ENCODE measurements at places on chromosomes 11 and 22.

GRCh38 chr11:30729187-30729713, 143.1 kb upstream of the MPPED2 start:
- DNase-seq: no peak

DNA sequence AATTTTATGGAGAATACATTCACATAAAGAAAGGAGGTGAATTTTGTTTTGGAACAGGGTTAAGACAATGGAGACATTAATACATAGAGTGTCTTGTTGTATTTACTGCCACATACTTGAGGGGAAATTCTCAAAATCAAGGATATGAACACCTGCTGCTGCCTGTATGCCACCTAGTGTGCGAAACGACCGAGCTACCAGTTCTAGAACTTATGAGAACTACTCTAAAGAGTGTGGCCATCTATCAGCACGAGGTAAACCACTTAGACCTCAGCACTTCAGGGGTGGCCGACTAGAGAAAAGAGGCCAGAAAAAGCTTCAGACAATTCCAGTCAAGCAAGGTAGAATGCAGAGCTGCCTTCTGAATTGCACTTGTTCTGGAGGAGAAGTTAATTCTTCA, 1.5 kb upstream of the AGBL2 start:
- DNase-seq: no peak

DNA sequence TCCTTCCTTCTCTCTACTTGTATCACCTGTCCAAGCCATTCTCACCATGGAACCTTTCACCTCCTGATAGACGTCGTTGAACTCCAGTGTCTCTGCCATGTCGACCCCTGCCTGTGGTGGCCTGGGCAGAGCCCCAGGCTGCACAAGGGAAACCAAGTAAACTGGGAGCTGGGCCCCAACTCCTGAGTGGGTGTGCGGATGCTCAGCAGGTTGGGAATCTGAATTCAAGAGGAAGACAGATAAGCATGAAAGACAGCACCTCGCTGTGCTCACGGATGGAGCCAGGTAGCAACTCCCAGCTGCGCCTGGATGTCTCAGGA, 709 bp downstream of the SSRP1 start:
- DNase-seq: no peak

- peak; percentile 24 for DNase-seq
Observed at GRCh38 chr22:23762842-23763578, at the start of gene C22orf15. Gene C22orf15 (plus strand): TSS chr22:23762990. CDS start chr22:23763307, 317 bp downstream.

DNA sequence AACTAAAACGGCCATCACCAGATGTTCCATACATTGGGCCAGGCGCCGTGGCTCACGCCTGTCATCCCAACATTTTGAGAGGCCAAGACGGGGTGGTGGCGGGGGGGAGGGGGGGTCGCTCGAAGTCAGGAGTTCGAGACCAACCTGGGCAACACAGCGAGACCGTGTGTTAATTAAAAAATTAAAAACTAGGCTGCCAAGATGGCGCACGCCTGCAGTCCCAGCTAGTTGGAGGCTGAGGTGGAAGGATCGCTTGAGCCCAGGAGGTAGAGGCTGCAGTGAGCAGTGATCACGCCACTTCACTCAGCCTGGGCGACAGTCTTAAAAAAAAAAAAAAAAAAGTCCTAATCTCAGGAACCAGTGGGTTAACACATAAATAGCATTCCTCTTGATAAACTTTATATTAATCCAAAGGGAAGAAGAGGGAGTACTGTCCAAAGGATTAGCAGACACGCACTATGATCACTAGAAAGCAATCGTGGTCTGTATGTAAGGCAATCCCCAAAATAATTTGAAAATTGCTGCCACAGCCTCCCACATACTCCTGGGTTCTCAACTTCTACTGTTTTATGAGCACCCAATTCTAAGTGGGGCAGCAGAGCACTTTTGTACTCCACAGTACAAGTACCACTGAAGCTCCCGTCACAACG, 604 bp downstream of the PUS3 start:
- no peak for DNase-seq

- DNase-seq: no peak
Observed at GRCh38 chr11:14746857-14747395, 103.3 kb downstream of the PDE3B start.

GRCh38 chr11:66231561-66231960, 36.9 kb upstream of the RAB1B start:
- DNase-seq: no peak

DNA sequence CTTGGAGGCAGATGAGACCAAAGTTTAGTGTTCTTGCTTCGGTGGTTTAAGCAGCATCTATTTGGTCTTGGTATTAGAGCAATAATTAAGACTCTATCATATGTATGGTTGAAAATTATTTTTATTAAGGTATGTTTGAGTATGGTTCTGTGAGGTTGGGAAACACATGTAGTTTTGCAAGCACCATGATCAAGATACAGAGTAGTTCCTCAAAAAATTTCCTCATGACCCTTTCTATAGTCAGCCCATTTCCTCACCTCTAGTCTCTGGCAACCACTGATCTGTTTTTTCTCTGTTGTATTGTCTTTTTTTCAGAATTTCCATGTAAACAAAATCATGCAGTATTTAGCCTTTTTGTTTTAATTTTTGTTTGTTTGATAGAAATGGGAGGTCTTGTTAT, 18.4 kb downstream of the MTMR3 start:
- DNase-seq: no peak

DNA sequence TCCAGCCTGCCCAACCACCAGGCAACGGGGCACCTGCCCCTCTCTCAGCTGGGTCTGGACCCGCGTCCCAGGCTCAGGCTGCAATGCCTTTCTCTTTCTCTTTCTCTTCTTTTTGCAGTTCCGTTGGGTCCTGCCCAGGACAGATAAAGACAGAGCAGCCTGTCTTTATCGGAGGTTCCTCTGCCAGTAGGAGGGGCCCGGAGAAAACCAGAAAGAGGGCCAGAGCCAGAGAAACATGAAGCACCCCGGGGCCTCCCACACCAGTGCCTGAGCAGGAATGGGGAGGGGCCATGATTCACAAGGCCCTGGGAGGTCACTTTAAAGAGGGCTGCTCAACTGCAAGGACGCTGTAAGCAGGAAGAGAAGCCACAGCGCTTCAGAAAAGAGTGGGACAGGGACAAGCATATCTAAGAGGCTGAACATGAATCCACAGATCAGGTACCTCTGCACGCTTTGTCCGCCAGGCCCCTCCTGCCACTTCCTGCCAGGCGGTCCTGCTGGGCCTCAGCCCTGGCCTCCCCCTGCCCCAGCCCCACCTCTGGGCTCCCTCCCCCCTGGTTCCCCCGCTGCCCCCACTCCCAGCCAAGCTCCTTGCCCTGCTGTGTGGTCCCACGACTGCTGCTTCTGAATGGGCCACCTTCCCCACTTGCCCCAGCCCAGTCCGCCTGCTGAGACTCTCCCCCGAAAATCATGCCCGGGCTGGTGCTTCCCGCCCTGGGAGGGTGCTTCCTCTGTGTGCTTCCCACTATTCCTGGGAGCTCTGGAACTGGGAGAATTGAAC, at the start of gene APOBEC3C:
Gene APOBEC3C, plus strand, starts transcription at position 316 of the 781 bp plus-strand sequence. Its CDS starts 106 bp downstream, at position 422.
- DNase-seq: peak; percentile 85
